NCI-H1436 treated with DMSO at 0.1 percent for 48 hours (cell line): ENCODE measurements at places on chromosomes 4 and X.

GRCh38 chrX:72121383-72121782, 10.3 kb downstream of the RTL5 start:
- no peak for DNase-seq

DNA sequence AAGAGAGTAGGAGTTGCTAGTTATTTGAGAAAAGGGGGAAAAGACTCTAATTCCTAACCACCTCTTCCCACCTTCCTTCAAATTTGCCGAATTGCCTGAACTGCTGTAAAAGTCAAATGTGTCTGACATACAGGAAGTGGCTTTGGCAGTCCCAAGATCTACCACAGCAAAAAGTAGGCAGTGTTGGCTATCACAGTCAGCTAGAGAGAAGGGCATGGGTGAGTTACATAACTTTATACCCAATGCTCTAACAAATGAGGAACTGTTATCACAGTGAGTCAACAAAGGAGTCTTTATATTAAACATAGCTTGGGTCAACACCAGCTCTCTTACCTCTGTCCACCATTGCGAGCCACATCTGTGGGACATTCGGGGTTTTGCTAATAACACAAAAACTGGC, 2.4 kb upstream of the MBNL3 start:
- no peak for DNase-seq

DNA sequence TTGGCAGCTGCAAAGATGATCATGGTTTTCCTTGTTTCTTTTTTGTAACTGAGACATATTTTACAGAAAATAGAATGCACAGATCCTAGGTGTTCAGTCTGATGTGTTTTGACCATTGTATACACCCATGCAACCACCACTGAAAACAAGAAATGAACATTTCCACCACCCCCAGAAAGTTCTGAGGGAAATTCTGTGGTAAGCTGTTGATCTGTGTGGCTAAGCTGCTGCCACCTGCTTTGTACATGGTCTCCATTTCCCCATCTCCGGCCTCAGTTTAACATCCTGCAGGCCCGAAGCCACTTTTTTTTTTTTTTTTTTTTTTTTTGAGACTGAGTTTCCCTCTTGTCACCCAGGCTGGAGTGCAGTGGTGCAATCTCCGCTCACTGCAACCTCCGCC, 65.3 kb downstream of the NYX start:
- no peak for DNase-seq

DNA sequence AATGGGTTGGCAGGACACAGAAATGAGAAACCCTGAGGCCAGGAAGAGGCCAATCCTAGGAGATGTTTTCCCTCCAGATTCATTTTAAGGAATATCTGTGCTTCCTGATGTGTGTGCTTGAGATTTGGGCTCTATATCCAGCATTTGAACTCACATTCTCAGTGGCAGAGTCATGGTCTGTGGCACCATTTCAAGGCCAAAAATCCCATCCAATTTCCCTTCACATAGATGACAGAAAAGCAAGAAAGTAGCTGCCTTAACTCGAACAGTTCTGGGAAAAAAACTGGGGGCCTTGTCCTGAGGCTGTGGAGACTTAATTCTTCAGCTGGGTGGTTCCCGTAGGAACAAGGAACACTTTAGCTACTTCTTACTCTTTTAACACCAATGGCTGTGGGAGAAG, 27.4 kb downstream of the TAF7L start:
- DNase-seq = no peak

GRCh38 chr4:177250056-177250696, 59.5 kb upstream of the NEIL3 start:
- DNase-seq = no peak

- DNase-seq = no peak
Measured at GRCh38 chrX:45669715-45670340, 469.2 kb upstream of the DIPK2B start.

- no peak for DNase-seq
Measured at GRCh38 chrX:70500826-70501225, 56.2 kb downstream of the DLG3 start.

- no peak for DNase-seq
Measured at GRCh38 chr4:181693517-181693916, 549.7 kb upstream of the TENM3 start.

- no peak for DNase-seq
Measured at GRCh38 chr4:20276848-20277247, 25.1 kb downstream of the SLIT2 start.

DNA sequence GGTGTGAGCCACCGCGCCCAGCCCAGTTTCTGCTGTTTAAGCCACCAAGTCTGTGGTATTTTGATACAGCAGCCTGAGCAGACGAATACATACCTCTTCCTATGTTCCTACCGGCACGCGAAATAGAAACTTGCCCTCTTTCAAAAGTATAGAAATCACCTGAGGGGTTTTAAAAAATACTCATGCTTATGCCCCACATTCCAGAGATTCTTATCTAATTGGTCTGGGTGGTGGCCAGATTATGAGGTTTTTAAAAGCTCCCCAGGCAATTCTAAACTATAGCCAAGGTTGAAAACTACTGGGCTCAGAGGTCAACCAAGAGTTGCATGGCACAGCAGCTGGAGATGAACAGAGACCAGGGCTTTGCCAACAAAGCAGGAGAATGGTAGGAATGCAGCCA, 24.9 kb upstream of the HUWE1 start:
- DNase-seq = no peak

- no peak for DNase-seq
Measured at GRCh38 chr4:54390670-54391069, 161.6 kb downstream of the PDGFRA start.

GRCh38 chr4:155972098-155972497, 18.4 kb upstream of the CTSO start:
- no peak for DNase-seq

DNA sequence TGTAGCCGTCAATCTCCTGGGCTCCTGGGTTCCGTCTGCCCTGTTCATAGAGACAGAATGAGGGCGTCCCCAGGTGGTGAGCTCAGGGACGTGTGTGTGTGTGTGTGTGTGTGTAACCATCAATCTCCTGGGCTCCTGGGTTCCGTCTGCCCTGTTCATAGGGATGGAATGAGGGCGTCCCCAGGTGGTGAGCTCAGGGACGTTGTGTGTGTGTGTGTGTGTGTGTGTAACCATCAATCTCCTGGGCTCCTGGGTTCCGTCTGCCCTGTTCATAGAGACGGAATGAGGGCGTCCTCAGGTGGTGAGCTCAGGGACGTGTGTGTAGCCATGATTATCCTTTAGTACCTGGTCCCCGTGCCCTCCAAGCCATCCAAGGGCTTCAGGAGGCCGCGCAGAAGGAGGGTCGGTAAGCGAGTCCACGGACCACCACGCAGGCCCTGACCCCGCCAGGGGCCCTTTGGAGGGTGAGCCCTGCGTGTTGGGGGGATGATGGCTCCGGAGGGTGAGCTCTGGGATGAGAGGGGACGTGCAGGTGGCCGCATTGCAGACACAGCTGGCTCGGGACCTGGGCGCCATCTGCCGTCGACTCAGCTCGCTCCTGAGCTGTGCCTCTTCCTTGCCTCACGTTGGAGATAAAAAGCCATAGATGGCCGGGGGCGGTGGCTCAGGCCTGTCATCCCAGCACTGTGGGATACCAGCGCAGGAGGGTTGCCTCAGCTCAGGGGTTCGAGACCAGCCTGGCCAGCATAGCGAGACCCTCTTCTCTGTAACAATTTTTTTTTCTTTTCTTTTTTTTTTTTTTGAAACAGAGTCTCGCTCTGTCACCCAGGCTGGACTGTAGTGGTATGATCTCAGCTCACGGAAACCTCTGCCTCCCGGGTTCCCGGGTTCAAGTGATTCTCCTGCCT, 5.4 kb upstream of the GTPBP6 start:
- DNase-seq = no peak

DNA sequence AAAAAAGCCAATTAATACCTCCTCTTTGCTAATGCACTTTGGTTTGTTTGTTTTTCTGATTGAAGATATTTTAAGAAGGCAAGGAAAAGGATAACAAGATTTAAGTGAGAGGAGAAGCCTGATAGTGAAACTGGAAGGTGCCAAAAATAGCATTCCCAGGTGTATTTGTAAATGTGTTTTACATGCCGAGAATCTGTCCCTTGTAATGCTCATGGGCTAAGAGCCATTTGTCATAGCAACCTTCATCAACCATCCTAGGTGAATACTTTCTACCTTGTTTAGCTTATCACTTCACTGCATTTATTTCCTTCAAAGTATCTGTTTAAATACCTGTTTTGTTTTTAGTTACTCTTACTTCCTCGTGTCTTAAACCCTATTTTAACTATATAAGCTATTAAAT, 127.8 kb downstream of the KCTD8 start:
- no peak for DNase-seq

DNA sequence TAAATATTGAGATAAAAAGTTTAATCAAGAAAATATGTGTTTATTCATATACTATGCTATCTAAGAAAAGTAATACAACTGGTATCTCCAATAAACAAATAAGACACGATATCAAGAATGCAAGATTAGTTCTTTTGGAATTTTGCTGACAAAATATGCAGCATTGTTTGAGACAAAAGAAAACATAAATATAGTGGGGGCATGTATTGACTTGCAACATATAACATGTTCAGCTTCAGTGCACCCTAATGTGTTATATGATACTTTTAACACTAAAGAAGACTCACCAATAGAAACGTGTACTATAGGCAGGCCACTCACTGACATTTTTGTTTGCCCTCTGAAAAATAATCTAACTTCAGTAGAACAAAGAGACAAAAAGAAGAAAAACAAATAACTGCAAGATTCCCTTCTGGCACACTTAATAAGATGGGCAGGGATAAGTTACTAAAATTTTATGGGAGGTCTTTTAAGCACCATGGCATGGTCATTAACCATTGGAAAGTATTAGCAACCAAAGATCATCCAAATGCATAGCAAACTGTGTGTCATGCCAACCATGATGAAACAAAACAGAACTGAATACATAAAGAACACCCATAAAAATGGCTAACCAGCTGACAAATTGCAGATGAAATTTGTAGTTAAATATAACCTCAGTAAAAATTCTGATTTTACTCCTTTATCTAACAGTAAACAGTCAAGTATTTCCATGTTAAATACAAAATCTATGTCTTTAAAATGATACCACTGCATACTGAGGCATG, 447.9 kb upstream of the FAM241A start:
- DNase-seq = no peak

DNA sequence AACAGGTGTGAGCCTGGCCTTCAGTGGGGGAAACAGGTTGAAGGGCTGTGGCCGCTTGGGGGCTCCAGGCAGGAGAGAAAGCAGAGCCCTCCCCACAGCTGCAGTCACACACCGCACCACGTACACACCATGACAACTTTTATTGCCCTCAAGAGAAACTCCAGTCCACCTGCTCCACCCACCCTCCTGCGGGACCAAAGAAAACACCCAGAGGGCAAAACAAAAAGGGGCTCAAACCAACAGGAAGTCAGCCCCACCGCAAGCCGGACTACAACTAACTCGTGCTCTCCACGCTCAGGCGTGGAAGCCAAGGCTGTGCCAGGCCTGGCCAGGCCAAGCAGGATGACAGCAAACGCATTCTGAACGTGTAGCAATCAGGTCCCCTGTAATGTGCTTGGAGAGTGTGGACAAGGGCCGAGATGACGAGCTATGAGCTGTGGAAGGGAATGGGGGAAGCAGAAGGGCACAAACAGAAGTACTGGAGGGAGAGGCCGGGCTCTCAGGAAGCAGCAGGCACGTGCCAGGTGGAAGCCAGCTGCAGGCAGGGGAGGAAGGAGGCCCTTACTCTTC, 12.7 kb downstream of the SLC6A8 start:
- DNase-seq = no peak

- DNase-seq = no peak
Measured at GRCh38 chr4:182973511-182973911, 56.3 kb upstream of the DCTD start.

DNA sequence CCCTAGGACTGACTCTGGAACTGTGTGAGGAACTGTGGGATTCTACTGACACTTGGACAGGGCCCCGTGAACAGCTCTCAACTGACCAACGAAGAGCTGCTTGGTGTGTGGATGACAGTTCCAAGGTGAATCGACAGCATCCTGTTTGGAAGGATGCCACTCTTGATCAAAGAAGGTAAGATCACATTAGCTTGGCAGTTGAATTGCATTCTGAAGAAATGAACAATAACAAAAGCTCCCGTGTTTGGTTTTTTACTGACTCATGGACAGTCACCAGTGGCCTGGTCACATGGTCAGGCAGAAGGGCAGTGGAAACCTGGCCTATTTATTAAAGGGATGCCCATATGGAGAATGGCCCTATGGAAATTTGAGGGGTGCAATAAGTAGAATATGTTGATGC, 33.1 kb upstream of the GPR34 start:
- DNase-seq = no peak

GRCh38 chr4:141002323-141002805, 130.9 kb downstream of the RNF150 start:
- no peak for DNase-seq

GRCh38 chrX:5233830-5234229, 994.8 kb downstream of the NLGN4X start:
- DNase-seq = no peak

DNA sequence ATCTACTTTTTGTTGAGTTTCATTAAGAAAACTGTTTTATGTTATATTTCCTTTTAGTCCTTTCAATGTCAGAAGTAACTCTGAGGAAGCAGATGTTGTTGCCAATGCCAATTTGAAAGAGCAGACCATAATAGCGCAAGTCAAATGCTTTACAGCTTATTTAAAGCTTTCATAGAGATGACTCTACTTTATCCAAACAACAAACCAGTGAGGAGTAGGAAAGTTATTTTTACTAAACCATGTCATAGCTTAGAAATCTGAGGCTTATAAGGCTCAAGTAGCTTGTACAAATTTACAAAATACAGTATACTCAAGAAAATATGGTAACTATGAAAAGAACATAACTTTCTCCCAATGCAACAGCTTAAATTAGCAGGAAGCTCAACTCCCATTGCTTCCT, 40.1 kb upstream of the SPOCK3 start:
- no peak for DNase-seq

DNA sequence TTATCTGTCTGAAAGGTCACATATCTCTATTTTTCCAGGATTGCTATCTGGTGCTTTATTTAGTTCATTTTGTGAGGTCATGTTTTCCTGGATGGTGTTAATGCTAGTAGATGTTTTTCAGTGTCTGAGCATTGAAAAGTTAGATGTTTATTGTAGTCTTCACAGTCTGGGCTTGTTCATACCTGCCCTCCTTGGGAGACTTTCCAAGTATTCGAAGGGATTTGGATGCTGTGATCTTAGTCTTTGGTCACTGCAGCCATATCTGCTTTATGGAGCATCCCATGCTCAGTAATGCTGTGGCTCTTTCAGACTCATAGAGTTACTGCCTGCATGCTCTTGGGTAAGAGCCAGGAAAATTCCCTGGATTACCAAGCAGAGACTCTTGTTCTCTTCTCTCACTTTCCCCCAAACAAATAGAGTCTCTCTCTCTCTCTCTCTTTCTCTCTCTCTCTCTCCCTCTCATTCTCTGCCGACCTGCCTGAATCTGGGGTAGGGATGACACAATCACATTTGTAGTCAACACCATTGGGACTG, 130.0 kb downstream of the AR start:
- no peak for DNase-seq

- no peak for DNase-seq
Measured at GRCh38 chrX:44817029-44817428, 26.8 kb upstream of the DUSP21 start.

- no peak for DNase-seq
Measured at GRCh38 chr4:74886484-74886883, 46.4 kb upstream of the PARM1 start.
